ENCODE measurements at places on chromosomes 7 and 10.

GRCh38 chr10:112767156-112767555, 182.9 kb upstream of the TCF7L2 start:
- no peak for DNase-seq

DNA sequence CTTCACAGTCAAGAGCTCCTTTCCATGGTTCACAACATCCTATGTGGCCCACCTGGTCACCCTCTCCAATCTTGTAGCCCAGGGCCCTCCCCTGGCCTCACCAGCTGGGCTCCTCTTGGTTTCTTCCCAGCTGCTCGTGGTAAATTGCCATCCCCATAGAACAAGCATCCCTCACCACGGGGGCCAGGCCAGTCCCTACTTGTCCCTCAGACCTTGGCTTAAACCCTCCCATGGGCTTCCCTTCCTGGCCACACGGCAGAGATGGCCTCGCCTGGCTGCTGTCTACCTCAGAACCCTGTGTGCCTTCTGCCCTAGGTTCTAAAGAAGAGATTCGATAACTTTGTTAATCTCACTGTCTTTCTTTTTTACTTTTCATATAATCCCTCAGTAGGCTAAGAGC, 153.3 kb upstream of the TCERG1L start:
- no peak for DNase-seq

GRCh38 chr7:45082031-45082830, 6.5 kb downstream of the NACAD start:
- DNase-seq: no peak

GRCh38 chr7:51186531-51186930, 130.1 kb downstream of the COBL start:
- no peak for DNase-seq

GRCh38 chr10:34017281-34017680, 682.8 kb upstream of the NRP1 start:
- DNase-seq: no peak

DNA sequence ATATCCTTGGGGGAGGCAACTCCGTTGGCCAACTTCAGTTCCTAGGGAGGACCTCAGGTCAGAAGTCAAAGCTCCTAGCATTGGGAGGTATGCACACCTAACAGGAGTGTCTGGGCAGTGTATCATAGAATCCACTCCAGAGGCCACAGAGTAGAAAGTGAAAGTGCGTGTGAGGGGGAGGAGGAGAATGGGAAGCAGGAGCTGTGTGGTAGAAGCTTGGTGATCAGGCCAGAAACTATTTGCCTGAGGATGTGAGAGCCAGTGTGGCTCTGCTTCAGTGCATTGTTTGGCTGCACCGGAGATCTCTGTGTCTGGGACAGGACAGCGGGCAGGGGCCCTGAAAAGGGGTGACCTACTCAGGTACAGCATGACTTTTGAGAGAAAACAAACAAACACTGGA, 557.4 kb upstream of the VSTM2A start:
- DNase-seq: no peak

GRCh38 chr7:18363751-18364380, 131.7 kb upstream of the HDAC9 start:
- no peak for DNase-seq

DNA sequence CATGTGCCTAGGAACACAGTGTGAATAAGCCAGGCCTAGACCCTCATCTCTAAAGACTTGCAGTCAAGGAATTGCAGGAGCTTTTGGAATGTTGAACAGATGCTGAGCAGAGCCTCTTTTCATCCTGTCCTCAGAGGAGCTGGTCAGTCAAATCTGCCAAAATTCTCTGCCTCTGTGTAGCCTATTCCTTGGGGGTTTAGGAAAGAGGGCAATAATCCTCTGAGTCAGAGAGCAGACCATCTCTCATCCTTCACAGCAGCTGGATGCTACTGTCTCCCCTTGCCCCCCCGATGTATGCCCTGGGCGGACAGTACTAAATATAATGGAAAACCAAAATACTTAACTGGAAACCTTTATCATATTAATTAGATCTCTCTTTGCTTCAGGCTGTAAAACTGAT, 52.6 kb downstream of the BICC1 start:
- DNase-seq: no peak

DNA sequence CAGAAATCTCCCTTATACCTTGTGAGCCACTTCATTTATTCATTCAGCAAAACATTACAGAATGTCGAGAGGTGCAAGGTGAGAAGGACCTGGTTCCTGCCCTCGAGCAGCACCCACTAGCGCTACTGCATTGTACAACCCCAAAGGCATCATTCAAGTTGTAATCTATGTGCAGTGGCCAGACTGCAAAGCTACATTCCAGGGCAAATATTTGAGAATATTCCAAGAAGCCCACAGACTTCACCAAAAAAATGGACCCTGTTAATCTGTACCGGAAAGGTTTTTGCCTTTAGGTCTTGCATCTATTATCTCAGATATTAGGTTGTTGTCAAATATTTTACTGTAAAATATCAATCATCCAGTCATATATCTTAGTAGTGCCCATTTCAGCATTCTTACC, 295.4 kb upstream of the FZD1 start:
- DNase-seq: no peak

DNA sequence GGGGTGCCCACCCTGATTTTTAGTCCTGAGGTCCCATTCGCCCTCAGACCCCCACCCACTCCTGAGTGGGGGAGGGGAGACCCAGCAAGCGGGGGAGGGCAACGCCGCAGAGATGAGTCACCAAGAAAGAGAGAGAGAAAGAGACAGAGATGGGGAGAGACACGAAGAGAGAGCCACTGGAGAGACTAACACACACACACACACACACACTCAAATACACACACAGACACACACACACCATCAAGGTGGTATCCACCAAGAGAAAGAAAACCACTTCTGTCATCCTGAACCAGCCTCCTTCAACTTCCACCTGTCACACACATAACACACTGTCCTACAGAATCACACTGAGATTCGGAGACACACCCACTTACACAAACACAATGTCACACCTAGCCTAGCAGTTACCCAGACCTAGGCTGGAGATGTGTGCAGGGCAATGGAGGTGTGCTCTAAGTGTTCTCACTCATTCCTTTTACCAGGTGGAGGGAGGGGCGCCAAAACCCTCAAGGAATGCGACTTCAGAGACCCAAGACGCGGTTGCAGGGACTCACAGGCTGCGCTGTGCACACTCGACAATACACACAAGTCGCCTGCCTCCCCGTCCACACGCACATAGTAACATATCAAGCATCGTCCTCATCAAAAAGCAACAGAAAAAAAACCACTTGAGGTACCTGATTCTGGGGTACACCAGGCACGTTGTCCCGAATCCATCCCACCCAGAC, 3.9 kb upstream of the VGF start:
- no peak for DNase-seq

- DNase-seq: no peak
These were observed 800.5 kb upstream of the KCND2 start for GRCh38 chr7:119472408-119473038.

- DNase-seq: no peak
These were observed 307.2 kb downstream of the PRPF18 start for GRCh38 chr10:13893926-13894325.

GRCh38 chr7:149865437-149865836, 8.3 kb upstream of the ATP6V0E2 start:
- DNase-seq: peak; percentile 60

GRCh38 chr10:50931948-50932431, 46.6 kb upstream of the A1CF start:
- no peak for DNase-seq

DNA sequence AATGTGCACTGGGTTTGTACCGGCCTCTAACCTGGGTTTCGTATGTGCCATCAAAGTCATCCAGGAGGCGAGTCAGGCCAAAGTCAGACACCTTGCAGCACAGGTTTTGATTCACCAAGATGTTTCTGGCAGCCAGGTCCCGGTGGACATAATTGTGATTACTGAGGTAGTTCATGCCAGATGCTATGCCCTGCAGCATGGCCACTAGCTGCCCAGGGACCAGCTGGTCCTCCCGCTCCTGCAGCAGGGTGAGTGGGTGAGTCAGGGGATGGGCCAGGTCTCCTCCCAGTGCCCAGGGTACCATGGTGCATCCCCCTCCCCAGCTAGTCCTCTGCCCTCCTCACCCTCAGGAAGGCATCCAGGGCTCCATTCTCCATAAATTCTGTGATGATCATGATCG, 13.6 kb downstream of the ZYX start:
- DNase-seq: no peak

- DNase-seq: no peak
These were observed 143.4 kb upstream of the GLI3 start for GRCh38 chr7:42380401-42380800.

GRCh38 chr10:91798649-91799611, 704 bp downstream of the TNKS2 start:
- peak; percentile 75 for DNase-seq

DNA sequence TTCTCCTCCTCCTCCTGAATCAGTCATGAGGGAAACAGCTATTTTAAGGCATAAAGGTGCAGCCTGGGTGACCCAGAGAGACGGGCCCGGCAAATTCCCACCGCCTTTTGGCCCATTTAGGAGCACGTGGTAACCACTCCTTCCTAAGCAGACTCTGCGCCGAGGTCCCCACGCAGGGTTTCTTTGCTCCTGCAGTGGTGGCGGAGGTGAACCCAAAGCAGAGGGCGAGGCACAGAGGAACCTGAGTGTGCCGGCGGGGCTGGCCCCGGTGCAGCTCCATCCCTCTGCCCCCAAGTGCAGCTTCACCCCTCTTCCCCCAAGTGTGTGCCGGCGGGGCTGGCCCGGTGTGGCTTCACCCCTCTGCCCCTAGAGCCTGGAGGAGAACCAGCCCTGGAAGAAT, 50.6 kb downstream of the DPYSL4 start:
- no peak for DNase-seq

DNA sequence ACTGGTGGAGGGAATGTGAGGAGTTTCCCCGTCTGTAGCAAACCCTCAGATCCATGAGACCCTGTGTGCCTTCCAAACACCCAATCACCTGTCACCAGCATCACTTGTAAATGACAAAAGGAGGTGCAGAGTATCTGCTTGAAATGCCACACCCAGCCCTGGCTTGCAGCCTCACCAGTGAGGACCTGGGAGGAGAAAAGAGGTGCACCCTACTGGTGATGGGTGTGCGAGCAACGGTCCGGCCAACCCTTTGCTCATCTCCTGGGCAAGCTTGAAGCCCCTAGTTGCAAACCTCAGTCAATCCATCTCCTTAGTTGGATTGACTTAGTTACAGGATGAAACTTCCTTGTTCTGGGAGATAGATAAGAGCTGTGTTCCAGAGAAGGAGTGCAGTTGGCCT, 62.4 kb upstream of the WAPL start:
- DNase-seq: peak; percentile 41
